ENCODE measurements at places on chromosomes 11 and 22.
A peak's percentile ranks its signal among the peaks of the same experiment; 100 is the strongest.

DNA sequence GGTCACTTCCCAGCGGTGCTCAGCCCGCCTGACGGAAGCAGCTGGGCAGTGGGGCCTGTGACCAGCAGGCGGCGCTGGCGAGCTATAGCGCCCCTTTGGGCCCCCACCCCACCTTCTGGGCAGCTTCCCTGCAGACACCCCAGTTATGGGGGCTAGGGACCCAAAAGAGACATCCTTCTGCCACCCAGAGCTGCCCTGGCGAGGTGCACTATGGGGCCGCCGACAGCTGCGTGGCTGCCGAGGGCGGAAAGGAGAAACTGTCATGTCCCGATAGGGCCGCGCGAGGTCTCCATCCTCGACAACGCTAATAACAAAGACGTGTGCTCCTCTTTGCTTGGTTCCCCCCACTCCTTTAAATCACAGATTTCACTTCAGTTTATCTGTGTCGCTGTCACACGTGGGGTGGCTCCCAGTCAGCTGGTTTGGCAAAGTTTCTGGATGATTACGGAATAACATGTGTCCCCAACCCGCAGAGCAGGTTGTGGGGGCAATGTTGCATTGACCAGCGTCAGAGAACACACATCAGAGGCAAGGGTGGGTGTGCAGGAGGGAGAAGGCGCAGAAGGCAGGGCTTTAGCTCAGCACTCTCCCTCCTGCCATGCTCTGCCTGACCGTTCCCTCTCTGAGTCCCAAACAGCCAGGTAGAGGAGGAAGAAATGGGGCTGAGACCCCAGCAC is 673 bp upstream of the MYO7A start:
- DNase-seq: peak; percentile 53

DNA sequence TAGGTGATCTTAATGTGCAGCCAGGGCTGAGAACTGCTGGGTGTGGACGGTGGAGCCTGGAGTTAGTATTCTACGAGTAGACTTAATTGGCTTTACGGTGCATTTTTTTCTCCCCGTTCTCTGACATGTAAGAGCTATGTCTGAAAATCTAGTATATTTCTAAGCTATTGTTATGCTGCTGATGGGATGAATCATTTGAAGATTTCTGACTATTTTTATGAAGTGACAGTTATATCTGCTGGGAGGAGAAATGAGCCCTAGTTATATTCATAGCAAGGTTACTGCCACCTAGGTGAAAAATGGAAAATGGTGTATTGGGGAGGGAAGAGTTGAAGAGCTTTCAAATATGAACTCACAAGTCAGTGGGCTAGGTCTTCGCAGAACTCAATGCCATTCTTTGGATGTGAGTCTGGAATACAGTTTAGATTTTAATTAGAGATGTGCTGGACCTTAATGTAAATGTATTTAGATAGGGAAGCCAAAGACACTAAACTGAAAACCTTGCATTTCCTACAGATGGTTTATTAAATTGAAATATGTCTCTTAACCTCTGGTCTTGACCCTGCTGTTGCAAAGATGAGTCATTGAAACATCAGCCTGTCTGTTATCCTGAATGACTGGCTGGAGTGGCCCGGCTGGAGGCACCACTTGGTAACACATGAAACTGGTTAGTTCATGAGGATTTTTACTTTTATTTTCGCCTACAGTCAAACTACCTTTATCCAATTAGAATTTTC is 293.7 kb downstream of the DDX10 start:
- no peak for DNase-seq

DNA sequence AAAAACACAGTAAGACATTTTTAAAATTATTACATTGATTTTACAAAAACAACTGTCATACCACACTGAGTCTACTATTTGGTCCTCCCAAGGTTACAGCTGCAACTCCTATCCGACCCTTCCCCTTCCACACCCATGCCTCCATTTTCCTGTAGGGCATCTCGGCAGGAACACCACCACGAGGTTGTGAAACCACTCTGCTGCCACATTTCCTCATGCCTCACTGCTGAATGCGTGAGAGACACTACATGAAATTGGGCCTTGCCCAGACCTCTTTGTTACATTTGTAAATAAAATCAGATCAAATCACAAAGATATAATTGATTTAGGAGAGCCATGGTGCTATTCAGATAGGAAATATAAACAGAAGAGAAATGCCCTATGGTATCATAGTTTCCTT is 2.0 kb downstream of the ARHGAP32 start:
- DNase-seq: no peak

DNA sequence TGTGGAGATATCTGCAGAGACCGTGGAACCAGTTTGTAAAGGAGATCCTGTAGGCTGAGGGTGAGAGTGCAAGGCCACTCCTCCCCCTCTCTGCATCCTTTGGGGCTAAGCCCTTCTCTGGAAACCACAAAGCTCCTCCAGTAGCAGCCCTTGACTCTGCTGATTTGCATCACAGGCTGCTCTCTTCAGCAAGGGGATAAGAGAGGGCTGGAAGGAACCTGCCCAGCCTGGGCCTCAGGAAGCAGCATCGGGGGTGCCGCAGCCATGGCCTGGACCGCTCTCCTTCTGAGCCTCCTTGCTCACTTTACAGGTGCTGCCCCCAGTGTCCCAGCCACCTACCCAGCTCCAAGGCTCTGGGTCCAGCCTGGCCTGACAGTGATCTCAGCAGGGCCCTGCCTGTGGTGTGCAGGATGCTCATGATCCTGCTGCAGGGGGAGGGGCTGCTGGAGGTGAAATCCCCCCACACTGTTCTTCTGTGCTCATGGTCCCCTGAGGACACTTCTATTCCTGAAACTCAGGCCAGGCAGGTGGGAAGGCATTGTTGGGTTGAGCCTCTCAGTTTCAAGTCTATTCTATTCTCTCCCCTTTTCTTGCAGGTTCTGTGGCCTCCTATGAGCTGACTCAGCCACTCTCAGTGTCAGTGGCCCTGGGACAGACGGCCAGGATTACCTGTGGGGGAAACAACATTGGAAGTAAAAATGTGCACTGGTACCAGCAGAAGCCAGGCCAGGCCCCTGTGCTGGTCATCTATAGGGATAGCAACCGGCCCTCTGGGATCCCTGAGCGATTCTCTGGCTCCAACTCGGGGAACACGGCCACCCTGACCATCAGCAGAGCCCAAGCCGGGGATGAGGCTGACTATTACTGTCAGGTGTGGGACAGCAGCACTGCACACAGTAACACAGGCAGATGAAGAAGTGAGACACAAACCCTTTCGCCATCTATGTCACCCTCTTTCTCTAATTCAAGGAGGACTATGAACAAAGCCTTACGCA is 68.5 kb upstream of the IGLL5 start:
- DNase-seq: no peak

DNA sequence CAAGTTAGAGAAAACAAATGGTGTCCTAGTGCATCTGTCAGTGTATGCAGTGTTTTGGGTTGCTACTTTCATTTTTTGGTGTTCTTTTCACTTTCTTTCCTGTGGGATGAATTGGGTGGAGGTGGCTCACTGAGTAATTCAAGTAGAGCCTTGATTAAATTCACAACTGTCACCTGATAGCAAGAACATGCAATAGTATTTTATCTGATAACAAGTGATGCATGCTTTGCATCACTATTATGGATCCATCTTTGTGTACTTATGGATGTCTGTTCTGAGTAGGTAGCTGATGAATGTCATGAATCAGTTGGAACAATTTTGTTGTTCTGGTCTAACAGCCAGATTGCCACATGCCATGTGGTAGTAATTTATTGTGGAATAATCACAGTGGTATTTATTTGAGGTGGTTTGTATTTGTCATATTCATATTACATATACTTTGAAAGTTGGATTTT is 87.5 kb downstream of the DDX10 start:
- no peak for DNase-seq

DNA sequence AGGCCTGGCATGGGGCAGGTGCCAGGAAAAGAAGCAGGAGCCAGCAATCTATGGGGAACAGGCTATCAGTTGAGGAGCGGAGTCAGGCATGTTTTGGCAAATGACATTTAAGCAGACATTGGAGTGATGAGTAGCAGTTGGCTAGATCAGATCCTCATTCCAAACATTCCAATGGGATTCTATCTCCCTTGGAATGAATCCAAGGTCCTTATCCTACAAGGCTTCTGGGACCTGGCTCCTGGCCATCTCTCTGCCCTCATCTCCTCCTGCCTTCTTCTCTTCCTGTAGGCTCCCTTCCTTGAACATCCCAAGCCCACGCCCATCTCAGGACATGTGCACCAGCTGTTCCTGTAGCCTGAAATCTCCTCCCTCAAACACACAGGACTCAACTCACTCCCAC is 1074.5 kb downstream of the TBC1D22A start:
- no peak for DNase-seq

GRCh38 chr11:48161951-48162884 is 54.4 kb upstream of the OR4B1 start:
- DNase-seq: no peak

- no peak for DNase-seq
Observed at GRCh38 chr11:72072348-72072747, 8.0 kb downstream of the NUMA1 start.

- DNase-seq: no peak
Observed at GRCh38 chr11:78860720-78861422, 286.2 kb upstream of the NARS2 start.

- no peak for DNase-seq
Observed at GRCh38 chr11:113295993-113296392, 18.4 kb upstream of the TTC12 start.

- no peak for DNase-seq
Observed at GRCh38 chr22:48588151-48588877, 1239.4 kb downstream of the BRD1 start.

DNA sequence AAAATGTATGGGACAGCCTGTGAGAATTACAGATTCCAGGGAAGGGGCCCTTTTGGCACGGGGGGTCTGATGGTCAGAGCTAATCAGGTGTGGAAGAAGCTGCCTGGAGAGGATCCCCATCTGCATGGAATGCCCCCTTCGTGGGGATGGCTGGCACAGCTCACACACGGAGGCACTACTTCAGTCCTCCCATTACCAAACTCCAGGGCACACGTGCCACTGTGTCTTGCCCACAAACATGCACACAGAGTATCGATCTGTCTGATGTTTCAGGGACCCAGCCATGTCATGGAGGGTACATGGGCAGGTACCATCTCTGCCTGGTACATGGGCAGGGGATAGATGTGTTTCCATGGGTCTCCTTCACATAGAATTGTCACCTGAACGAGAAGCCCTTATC is 14.7 kb downstream of the KCNQ1OT1 start:
- no peak for DNase-seq

DNA sequence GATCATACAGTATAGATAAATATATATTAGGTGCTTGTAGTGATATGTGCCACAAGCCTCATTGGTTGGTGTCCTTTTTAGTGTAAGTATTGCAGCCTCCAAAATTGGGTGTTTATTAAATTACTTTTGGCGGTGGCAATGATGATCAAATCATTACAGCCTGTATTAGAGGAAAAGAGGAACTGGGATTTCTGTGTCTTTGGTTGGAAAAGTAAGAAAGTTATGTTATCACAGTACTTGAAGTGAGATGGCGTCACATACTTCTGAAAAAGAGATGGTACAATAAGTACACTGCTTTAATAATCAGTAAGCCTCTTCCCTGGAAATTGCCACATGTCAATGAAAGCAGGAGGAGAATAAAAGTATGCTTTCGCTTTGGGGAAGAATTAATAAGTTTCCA is 523 bp upstream of the MPZL3 start:
- DNase-seq: no peak

DNA sequence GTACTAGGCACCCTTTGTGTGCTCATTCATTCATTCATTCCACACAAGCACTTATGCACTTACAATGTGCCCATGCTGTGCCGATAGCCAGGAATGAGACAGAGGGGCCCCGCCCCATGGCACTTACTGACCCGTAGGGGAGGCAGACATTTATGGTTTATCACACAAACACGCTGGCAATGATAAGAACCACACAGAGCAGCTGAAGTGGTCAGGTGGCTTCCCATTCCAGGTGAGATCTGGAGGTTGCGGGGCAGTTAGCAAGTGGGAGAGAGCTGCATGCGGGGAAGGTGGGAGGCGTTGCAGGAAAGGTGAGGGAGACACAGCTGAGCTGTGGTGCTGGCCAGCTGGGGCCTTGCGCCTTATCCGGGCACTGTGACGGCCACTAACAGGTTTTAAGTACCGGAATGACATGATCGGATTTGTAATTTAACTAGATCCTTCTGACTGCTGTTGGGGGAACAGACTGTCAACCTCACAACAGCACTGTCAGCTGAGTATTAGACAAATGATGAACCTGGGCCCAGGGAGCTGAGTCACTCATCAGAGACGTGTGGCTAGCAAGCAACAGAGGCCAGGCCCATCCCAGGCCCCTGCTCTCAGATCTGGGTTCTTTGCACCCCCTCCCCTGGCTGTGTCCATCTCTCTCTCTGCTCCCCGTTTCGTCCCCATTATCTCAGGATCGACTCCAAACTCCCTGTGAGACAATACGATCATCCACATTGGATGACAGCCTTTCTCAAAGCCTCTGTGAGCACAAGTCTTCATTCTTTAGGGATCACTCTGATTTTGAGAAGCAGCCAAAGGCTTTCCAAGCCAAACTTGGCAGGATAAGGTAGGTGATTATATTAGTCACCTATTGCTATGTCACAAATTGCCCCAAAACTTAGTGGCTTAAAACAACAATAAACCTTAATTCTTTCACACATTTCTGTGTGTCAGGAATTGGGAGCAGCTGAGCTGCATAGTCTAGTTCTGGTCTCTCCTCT is 28.4 kb downstream of the RASD2 start:
- no peak for DNase-seq

DNA sequence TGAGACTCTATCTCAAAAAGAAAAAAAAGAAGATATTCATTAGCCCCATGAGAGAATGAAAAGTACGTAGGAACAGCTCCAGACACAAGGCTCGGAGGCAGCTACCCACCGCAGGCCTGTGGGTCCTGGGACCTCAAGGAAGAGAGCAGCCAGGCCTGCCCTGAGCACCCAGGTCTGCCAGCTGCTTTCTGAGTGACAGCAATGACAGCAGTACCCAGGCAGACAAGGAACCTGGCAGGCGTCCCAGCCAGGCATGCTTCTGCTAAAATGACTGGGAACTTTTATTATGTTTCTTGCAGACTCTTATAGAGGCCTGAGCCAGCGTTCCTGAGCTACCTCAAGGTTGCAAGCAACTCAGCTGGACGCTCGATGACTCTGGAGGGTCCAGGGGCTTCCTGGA is 31.6 kb downstream of the CPT1A start:
- no peak for DNase-seq

- DNase-seq: no peak
Observed at GRCh38 chr22:22977479-22978200, 90.0 kb downstream of the IGLL5 start.

DNA sequence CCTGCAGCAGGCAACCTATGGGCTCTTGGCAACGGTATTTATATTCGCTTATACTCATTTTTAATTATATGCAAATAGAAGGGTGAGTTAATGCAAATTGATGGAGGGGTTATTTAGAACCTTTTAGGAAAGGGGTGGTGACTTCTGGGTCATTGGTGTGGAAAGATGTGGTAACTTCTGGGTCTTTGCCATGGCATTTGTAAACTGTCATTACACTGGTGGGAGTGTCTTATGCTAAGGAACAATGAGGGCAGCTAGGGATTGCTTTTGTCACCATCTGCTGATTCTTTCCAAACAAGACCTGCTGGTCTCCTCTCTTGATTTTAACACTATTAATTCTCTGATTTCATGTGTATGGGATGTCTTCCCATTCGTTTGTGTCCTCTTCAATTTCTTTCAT is 11.7 kb upstream of the KAT5 start:
- DNase-seq: no peak

- DNase-seq: no peak
Observed at GRCh38 chr11:59601788-59602187, 13.8 kb downstream of the OSBP start.

Measured in stimulated activated CD4-positive, alpha-beta T cell treated with anti-CD3 and anti-CD28 coated beads, Interleukin-2, amount 100 ng/mL, for 48 hours (primary cell).